ENCODE measurements at places on chromosomes 5 and 9.

GRCh38 chr9:121271368-121272341, 3.7 kb downstream of the GSN start:
- DNase-seq = no peak

DNA sequence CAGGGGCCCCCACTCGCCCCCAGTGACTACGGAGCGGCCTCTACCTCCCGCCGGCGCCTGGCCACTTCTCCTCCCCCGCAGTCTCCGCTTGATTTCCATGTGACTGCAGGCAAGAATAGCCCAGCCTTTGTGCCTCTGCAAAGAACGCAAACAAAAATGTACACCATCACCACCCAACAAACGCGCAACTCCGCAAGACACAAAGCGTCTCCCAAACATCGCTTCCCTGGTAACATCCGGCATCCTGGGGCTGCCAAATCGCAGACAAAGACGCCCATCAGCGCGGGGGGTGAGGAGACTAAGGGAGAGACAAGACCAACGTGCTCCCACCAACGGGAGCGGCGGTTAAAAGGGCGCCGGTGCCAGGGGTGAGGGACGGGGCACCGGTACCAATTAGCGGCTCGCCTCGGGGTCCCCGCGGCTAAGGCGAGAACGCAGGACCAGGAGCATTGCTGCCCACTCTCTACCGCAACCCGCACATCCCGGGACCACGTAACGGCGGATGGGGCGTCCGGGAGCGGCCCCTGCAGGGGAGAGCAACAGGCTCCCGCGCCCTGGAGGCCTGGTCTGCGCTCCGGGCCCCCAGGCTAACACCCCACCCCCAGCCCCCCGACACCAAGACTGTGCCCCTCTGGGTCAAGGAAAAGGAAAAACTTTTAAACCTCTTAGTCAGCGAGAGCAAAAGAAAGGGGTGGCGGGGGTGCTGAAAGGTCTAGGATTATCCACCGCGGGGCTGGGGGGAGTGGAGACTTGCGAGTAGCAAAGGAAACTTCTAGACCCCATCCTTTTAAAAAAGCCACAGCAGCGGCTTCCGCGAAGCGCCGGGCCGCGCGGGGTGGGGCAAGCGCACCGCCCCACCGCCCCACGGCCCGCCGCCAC, 885 bp downstream of the MPDZ start:
- DNase-seq = no peak

DNA sequence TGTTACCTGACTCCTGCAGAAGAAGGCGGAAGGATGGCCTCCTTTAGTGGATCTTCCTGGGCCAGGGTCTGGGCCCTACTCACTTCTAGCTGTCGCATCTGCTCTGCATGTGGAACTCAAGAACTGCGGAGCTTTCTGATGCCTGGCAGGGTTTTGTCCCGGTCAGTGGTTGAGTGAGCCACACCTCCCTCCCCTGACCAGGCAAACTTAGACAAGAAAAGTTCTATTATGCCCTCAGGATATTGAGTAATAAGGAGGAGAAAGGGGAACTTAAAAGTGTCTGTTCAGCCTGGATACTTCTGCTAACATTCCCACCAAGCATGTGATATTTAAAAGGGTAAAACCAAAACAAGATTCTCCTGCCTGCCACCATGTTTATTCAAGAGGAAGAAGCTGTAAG, at the start of gene FYB1:
Gene FYB1 (minus strand): TSS at position 127 of the 400 bp plus-strand sequence. CDS start 16,603 bp downstream, outside the sequence.
- no peak for DNase-seq

DNA sequence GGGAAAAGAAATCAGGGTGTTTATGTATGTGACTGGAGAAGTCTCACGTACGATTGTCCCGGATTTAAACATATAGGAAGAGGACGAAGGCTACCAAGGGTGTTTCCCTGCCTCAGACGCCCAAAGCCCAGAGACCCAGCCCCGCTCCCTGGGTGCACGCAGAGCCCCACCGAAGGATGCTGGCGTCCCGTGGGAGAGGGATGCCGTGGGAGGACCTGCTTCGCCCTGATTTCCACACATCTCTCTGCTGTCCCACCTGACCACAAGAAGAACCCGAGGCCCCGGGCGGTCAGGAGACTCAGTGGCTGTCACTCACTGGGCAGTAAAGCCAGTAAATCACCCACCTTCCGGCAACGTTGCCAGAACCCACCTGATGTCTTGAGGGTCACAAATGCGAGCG, 211.8 kb upstream of the TBCA start:
- no peak for DNase-seq

DNA sequence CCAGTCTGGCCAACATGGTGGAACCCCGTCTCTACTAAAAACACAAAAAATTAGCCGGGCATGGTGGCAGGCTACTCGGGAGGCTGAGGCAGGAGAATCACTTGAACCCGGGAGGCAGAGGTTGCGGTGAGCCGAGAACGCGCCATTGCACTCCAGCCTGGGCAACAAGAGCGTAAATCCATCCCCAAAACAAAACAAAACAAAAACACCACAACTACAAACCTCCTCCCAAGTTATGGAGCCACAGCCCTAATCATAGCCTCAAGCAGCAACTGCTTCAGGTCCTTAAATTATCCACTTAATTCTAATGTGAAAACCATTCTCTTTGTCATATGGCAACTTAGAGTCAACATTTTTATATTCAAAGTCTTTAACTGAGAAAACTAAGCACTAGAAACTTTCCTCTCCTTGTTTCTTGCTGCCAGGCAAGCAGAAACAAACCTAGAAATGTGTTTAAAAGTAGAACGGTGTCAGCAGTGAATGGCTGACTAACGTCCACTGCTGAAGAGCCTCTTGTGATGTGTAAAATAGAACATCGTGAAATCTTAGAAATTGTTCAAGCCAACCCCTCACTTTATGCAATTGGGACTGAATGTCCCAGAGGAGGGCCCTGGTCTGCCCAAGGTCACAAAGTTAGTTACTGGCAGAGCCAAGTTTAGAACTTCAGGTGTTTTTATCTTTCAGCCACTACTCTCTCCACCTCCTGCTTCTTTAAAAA, 5.7 kb downstream of the TMEM245 start:
- DNase-seq = no peak

DNA sequence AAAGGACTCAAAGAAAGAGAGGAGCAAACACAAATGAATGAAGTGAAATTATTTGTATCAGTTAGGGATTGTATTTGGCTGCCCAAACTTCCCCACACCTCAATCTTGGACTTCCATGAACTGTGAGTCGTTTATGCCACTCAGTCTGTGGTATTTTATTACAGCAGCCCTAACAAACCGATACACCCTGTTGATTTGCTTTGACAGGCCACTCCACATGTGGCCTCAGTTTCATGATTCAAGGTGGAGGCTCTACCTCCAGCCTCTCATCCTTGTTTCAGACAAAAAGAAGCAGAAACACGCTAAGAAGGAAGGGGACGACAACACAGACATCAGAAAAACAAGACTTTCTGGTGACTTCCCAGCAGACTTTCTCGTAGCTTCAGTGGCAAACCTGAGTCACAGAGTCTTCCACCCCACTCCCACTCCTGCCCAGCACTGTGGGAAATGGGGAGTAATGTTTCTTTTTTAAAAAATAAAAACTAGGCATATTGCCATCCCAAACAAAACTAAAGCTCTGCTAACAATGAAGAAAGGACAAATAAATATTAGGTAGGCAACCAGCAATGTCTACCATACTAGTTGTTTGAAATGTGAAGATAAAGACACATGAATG, 52.2 kb upstream of the ABCA1 start:
- DNase-seq = no peak

GRCh38 chr5:66969963-66970362, 226.6 kb downstream of the CD180 start:
- DNase-seq = no peak

DNA sequence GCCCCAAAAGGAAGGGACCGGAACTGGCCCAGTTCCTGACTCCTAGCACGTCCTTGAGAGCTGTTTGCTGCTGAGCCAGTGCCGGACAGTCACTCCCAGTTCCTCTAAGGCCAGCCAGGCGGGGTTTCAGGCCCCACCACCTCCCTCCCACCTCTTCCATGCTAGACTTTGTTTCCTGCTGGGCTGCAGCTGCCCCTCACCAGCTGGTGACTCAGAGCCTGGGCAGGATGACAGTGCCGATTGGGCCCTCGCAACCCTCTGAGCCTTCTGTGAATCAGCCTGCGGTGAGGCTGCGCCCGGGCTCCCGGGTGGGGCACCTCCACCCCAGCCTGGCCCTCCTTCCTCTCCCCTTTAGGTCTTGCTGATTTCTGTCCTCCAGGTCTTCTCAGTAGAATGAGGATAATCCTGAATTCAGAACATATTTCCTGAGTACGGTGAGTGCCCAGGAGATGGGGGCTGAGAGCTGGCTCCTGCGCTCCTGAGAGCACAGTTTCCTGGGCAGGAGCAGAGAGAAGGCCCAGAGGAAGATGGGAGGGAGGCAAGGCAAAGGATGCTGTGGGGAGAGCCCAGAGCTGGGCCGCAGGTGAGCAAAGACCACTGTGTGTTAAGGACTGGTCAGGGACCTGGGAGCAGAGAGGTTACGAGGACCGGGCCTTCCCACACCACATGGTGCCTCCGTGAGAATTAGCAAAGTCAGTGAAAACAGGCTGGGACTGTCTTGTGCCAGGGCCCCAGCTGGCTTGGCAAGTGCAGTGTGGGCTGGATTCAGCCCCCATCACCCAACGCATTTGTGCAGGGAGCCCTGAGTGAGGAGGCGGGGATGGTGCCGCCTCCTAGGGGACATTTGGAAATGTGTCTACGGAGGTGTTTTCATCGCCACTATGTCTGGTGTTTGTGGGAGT, 32.9 kb upstream of the STXBP1 start:
- peak; percentile 83 for DNase-seq

DNA sequence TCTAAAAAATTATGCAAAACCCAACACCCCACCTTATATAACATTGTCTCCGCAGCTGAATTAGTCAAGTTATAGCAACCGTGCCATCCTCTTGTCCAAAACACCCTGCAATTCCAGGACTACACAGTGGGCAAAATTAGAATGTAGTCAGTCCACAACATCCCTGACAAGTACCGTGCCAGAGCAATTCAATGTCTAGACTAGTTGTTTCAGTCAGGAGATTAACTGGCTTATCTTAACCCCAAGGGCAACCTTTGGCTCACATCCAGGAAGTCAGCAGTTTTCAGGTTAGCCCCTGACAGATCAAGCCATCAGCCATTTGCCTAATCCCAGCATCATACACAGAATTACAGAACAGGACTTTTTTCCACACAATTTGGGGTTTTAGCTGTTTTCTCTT, 240.8 kb upstream of the TMEM161B start:
- no peak for DNase-seq

GRCh38 chr5:172802567-172803176, 31.4 kb upstream of the ERGIC1 start:
- no peak for DNase-seq

- peak; percentile 9 for DNase-seq
Observed at GRCh38 chr5:134005417-134006061, 764 bp upstream of the VDAC1 start.

DNA sequence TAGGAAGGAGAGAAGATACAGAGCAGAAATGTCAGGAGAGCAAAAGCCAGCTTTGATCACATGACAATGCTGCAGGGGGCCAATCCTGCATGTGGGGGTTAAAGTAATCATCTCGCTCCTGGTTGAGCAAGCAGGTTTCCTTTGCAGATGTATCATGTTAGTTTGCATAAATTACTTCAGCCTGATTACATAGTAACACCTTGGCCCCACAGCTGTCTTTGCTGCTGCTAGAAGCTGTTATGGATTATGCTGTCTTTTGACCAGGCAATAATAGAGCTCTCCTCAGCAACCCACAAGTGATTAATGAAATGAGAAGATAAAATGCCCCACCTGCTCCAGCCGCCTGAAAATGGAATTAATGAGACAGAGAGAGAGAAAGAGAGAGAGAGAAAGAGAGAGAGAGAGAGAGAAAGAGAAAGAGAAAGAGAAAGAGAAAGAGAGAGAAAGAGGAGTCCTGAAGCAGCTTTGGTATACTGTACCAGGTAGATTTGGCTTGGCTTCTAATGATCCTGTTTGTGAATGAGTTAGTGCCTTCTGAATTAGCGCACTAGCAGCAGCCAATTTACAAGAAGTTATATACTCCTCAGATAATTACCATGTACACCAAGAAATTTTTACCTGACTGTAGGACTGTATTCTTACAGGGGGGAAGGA, 174.3 kb upstream of the RORB start:
- no peak for DNase-seq

DNA sequence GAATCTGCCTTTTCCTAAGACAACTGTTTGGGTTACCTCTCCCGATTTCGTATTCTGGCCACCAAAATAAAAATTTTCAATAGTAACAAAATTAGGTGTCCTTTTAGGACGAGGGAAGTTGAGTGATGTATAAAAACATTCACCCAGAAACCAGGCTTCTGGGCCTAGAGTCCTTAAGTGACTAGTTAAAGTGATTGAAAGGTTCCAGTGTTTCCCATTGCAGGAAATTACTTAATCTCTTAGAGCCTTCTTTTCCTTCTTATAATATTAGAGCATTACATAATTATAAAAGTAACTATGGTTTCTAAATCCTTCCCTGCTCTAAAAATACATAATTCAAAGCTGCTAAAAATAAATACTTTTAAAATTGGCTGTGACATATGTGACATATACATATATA, 7.3 kb downstream of the MCIDAS start:
- no peak for DNase-seq

- no peak for DNase-seq
Observed at GRCh38 chr9:14029806-14030374, 284.1 kb downstream of the NFIB start.
